ENCODE measurements at places on chromosomes 11 and 22.

GRCh38 chr11:10497371-10498021, 42.4 kb downstream of the AMPD3 start:
- DNase-seq: no peak

DNA sequence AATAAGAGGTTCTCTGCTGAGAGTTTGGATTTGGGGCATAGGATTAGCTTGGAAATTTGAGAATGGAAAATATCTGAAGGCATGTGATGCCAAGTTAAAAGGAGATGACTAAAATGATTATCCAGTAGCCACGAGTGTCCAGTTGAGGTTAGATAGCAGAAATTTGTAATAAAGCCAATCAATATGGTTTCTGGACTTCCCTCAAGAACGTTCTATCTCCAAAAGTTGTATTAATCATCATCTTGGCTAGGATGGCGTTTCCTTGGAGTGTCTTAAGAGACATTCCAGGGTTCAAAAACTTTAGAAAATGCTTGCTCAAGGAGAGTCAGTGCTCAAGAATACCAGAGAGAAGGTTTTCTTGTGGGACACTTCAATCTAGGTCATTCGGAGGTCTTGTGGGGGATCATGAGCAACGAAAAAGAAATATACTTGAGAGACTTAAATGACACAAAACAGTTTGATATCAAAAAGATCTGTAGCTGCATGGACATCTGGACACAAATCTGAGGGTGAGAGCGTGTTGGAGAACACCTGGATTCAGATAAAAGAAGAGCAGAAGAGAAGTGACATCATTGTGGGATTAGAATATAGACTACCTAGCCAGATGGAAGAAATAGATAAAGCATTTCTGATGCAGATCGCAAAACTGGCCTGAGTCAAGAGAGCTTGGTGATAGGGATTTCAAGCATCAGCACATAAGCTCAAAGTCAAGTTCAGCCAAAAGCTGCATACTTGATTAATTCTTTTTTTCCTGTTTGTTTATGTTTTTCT, 97.7 kb downstream of the ARFGAP2 start:
- no peak for DNase-seq

DNA sequence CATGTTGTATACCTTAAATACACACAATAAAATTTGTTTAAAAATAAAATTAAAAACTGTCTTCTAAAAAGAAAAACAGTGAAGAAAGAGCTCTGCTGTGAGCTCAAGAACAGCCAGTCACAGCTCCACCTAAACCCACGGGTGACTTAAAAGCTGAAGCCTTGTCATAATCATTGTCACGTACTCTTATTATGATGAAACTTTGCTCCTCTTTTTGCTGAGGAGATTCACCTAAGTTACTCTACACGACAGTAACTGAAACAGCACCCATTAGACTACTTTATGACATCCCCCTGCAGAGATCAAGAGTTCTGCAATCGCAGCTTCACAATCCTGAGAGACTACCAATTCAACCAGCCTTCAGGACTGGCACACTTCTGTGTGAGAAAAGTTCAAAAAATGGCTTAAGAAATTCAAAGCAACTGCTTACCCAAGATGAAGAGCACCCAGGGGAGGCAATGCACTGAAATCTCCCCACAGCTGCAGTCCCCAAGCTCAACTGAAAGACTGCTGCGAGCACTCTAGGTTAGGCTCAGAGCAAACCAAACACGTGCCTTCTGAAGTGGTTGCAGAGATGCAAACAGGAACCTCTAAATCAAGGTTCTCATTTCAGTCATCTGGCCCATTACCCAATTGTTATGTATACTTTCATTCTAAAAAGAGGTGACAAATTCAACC, at the start of gene JAML:
Gene JAML, minus strand, starts transcription at position 501 of the 678 bp plus-strand sequence. CDS start 10,145 bp downstream, outside the sequence.
- DNase-seq: no peak

GRCh38 chr11:83061883-83062282, 9.8 kb downstream of the RAB30 start:
- no peak for DNase-seq

DNA sequence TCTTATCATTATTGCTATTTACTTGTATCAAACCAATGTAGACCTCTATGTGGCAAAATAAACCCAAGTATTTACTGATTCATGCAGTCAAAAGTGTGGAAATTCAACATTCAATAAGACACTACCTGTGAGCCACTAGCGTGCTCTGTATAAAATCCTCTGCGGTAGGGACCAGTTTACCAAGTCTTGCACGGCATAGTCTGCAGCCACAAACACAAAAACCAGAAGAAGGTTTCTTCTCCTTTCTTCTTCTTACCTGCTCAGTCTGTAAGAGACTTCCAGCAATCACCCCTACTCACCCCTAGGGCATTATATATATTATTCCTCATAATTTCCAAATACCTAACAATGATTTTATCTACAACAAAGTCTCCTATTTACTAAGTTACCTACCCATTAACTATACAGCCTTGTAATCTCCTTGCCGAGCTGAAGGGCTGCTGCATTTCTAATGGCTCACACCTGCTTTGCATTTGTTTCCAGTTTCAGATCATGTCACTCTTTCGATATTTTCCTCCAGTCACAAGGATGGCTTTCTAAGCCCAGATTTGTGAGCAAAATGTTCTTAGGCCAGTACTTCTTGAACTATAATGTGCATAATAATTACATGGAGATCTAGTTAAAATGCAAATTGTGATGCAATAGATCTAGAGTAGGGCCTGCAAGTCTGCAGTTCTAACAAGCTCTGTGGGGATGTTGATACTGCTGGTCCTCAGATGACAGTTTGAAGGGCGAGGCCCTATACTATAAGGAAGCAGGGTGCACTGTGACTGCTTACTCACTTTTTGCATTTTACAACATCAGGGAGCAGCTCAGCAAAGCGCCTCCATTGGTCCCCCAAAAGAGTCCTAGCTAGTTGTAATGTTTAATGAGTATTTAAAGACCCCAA, 191.9 kb upstream of the DDI1 start:
- no peak for DNase-seq

DNA sequence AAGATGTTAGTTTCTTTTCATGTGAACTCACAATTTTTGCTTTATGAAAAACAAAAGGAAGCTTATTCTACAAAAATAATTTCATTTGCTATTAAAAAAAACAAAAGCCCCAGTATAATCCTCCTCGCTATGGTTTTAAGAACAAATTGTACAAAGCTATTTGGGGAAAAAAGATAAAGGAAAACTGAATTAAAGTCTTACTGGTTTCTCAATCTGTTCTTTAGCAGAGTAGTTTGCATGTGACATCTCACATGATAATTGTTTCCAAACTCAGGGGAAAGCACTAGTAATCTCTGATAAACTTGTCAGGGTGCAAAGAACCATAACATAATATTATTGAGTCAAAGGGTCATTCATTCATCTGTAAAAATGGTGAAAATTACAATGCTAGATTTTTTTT, 2.9 kb upstream of the DDI1 start:
- no peak for DNase-seq

DNA sequence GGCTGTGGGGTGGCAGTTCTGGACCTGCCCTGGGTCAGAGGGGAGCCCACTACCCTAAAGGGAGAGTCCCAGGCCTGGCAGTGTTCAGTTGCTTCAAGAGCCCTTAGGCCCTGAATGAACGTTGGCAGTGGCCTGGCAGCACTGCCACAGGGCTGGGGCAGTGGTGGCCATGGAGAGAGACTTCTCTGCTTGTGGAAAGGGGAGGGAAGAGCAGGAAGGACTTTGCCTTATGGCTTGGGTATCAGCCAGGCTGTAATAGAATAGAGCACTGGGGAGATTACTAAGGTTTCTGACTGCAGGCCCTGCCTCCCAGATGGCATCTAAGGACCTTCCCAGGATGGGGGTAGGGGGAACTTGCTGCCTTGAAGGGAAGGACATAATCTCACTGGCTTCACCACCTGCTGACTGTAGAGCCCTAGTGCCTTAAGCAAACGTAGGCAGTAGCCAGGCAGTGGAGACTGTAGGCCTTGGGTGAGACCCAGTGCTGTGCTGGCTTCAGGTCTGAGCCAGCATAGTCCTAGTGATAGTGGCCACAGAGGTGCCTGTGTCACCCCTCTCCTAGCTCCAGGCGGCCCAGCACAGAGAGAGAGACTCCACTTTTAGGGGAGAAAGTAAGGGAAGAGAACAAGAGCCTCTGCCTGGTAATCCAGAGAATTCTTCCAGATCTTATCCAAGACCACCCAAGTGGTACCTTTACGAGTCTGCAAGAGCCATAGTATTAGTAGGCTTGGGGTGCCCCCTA, 27.6 kb downstream of the PLA2G6 start:
- DNase-seq: no peak

DNA sequence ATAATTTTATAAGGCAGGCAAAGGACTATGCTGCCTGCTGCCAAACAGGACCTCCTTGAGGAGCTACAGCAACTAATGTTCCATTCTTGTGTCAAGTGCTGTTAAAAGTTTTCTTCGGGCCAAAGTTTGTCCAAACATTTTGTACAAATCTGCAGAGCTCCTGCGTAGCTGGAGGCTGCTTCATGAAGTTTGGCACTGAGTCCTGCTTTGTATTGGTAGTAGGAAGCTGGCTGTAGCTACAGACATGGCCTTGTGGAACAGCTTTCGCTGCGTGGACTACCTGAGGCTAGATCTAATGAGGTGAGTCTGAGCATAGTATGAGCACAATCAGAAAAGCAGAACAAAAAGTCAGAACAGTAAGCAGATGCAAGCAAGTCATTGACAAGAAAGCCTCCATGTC, 528.1 kb downstream of the DLG2 start:
- DNase-seq: no peak

- DNase-seq: no peak
Observed at GRCh38 chr22:49810363-49811019, 17.2 kb downstream of the BRD1 start.

- DNase-seq: no peak
Observed at GRCh38 chr22:23536821-23537345, 43.2 kb downstream of the IGLL1 start.

DNA sequence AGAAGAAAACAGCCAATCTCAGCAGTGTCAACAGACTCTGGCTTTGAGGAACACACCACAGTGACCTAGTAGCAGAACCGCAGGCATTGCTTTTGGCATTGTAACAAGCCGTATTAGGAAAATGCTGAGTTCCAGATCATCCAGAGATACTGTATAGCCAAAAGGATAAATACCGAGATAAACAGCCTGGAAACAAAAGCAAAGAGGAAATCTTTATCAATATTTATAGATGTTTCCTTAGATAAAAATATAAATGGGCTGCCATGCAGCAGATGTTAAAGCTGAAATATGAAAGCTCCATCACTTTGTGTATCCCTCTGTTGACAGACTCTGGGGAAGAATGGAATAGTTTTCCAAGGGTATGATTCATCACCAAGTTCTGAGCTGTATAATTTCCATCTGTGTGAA, 98.9 kb upstream of the TP53AIP1 start:
- no peak for DNase-seq

- DNase-seq: no peak
Observed at GRCh38 chr22:44220727-44221680, 40.3 kb downstream of the PARVG start.

GRCh38 chr22:44025171-44026065, 1.3 kb downstream of the PARVB start:
- no peak for DNase-seq

GRCh38 chr11:41431784-41432183, 27.7 kb downstream of the LRRC4C start:
- no peak for DNase-seq

- DNase-seq: no peak
Observed at GRCh38 chr11:9357041-9357440, 27.4 kb upstream of the IPO7 start.

DNA sequence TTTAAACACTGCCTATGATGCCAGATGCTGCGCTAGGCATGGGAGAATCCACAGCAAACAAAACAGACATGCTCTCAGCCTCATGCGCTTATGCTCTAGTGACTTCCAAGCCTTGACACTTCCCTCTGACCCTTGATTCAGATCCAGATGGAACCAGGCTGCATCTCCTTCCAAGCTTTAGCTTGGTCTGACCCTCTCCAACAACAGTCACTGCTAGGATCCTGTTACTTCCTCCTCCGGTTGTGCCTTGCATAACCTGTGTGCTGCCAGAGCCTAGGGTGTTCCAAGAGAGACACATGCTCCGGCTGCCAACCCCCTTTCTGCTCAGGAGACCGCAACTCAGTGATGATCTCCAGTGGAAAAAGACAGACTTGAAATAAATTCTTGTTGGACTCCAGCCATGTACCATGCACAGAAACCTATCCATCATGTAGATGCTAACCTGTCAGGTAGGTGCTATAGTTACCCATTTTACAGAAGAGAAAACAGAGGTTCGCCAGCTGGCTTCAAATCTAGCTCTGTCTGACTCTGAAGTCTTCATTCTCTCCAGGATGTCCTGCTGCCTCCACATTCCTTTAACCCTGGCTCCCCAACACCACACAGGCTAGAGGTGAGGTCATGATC, 136.3 kb upstream of the TEAD1 start:
- no peak for DNase-seq

DNA sequence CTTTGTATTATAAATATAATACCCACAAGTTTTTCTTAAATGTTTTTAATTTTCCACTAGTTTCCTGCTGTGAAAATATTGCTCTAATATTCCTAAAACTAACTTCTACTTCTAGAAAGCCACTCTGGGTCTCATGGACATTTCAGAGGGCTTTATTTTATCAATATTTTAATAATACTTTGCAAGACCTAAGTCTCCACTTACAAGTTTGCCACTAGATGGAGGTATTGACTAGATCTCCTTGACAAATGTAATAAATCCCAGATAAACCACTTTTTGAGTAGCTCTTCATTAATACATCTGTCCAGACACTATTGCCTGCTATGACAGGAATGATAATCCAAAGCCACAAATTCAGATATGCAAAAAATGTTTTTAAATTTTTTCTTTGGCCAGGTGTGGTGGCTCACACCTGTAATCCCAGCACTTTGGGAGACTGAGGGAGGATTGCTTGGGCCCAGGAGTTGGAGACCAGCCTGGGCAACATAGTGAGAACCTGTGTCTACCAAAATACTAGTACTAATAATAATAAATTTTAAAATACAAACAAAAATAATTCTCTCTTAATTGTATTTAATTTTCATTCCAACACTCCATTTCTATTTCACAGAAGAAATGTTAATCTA, 3.5 kb upstream of the ACAT1 start:
- DNase-seq: no peak

- no peak for DNase-seq
Observed at GRCh38 chr11:13028322-13028721, 19.2 kb downstream of the RASSF10 start.

DNA sequence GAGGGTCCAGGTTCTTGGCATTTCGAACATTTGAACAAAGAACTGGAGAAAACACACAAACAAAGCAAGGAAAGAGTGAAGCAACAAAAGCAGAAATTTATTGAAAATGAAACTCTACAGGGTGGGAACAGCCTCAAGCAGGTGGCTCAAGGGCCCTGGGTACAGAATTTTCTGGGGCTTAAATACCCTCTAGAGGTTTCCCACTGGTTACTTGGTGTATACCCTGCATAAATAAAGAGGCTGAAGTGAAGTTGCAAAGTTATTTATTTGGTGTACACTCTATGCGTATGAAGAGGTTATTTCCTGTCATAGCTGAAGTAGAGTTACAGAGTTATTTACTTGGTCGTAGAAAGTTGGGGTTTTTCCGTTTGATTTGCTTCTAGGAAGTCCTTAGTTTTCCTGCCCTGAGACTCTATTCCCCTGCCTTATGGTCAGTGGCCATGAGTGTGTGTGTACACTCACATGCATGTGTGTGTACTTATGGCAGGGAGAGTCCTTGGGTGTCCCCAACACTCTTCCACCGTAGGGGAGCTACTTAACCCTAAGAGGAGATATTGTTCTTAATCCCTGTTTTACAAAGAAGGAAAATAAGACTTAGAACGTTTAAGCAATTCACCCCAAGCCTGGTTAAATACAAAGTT, 5.6 kb upstream of the SMCO4 start:
- DNase-seq: no peak
